Common myeloid progenitor, CD34-positive (primary cell): ENCODE measurements at places on chromosomes 4 and X.

GRCh38 chr4:1890979-1891570 lies 19.9 kb downstream of the NSD2 start:
- DNase-seq, result no peak

- DNase-seq, result peak; percentile 44
Measured at GRCh38 chrX:72110051-72110875, 21.5 kb downstream of the RTL5 start.

DNA sequence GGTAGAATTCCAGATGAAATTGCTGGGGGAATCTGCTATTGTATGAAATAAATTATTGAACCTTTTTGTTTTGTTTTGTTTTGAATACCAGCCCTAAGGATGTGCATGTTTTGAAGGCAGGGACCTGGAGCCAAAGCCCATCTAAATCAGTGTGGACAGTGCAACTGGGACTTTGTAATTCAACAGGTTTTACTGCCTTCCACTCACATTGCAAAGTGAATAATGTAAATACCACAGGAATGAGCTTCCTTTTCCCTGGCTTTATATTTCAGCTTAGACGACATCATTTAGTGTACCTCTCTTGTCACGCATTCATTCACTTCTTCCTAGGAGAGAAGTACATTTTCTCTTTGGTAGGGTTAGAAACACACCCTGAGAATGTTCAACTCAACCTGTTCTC lies 795.0 kb downstream of the CENPC start:
- DNase-seq, result no peak

GRCh38 chr4:176376032-176376614 lies 56.4 kb downstream of the SPCS3 start:
- peak; percentile 17 for DNase-seq

GRCh38 chr4:159856451-159856850 lies 753.6 kb downstream of the RAPGEF2 start:
- DNase-seq, result no peak

DNA sequence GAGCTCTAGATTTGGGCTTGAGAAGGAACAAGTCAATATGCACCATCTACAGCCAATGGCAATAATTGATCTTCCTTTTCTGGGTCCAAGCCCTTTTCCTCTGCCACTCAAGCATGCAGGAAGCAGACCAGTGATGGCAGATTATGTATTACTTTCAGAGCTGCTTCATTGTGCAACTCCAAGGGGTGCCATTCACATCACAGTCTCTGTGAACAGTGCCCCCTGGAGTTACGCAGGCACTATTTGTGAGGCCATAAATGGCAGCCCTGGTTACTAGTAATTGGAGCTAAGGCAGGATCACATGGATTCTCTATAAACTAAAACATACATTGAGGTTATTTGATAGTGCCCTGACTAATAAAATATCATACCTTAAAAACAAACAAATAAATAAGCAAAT lies 313.4 kb upstream of the SLC7A11 start:
- peak; percentile 5 for DNase-seq

DNA sequence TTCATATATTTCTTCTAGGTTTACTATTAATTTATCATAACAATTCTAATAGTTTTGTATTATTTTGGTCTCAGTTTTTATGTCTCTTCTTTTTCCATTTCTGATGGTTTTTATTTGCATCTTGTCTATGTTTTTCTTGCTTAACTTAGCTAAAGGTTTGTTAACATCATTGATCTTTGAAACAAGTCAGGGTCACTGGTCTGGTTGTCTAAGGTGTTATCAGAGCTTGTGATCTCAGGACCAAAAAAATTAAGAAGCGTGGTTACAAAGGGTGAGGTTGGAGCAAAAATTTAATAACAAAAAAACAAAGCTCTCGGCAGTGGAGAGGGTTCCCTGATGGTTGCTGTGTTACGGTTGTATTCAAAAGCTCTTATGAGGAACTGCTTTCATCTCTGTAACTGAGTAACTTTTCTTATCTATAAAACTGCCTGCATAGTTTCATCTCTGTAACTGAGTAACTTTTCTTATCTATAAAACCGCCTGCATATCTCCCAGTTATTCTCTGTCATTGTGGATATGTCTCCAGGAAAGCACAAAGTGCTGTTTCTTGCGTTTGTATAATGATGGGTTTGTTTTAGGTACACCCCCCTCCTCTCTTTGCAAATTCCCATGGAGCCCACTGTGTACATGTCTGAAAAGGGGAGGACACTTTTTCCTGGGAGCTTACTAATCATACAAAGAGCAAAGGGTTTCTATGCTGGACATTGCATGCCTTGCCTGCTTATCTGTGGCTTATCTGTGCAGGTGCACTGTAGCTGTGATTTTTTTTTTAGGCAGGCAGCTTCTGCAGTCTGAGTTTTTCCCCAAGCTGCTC lies 62.4 kb upstream of the UGT2B15 start:
- peak; percentile 39 for DNase-seq

DNA sequence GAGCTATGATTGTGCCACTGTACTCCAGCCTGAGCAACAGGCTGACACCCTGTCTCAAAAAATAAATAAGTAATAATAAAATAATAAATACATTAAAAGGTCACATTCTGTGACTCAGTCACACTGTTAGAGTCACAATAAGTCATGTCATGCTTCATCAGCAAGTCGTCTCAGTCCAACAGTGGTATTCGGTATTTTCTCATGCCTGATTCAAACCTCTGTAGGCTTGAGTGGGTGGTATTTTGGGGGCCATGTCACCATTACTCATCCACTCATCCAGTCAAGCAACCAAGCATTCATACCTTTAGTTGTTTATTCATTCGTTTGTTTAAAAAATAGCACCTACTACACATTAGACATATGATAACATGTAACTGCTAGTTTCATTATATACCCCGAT lies 46.9 kb downstream of the SUPT20HL2 start:
- no peak for DNase-seq

DNA sequence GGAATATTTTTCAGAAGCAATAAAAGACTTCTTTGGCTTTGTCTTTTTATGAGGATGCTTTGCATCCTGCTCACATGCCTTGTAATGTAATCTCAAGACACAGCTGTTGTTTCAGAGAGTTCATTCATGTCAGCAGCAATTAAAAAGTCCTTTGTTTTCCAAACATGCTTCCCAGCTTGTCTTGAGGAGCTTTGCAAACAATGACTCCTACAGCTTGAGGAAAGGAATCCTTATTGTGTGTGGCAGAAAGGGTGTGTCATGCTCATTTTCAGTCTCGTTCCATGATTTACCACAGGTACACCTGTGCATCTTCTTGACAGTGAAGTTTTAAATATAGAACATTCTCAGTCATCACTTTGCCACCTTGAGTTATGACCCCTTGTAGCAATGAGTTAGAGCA lies 139.2 kb upstream of the AADAT start:
- no peak for DNase-seq

DNA sequence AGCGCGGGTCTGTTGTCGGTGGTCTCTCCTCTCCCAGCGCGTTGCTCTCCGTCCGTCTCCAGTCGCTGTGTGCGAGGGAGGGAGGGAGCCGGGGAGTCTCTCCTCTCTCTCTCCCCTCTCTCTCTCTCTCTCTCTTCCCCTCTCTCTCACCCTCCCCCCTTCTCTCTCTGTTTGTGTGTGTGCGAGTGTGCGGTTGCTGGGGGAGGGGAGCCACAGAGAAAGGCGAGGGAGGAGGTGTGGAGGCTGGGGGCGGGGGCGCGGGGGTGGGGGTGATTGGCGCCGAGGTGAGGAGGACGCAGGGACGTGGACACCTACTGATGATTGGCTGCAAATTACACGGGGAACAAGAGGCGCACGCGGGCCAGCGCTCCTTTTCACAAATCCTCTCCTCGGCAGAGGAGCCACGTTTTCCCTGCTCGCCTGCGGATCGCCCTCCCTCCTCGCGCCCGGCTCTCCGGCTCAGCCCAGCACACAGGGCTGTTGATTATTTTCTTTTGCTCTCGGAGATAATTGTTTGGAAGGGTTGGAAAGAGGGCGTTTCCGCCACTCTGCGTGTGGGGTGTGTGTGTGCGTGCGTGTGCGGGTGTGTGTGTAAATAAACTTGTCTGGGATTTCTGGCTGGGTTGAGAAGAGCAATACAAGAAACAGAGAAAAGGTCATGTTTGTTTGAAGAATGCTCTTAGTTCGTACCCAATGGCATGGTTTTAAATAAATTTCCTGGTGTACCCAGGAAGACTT lies at the start of gene CXXC4:
Gene CXXC4 (minus strand): TSS at position 73 of the 738 bp plus-strand sequence. CDS start 3,092 bp downstream, outside the sequence.
- DNase-seq, result peak; percentile 60

- no peak for DNase-seq
Measured at GRCh38 chr4:39470402-39470801, 11.5 kb downstream of the LIAS start.

- DNase-seq, result no peak
Measured at GRCh38 chr4:149605601-149606378, 209.9 kb downstream of the IQCM start.

- DNase-seq, result no peak
Measured at GRCh38 chrX:6071731-6072130, 156.9 kb downstream of the NLGN4X start.

DNA sequence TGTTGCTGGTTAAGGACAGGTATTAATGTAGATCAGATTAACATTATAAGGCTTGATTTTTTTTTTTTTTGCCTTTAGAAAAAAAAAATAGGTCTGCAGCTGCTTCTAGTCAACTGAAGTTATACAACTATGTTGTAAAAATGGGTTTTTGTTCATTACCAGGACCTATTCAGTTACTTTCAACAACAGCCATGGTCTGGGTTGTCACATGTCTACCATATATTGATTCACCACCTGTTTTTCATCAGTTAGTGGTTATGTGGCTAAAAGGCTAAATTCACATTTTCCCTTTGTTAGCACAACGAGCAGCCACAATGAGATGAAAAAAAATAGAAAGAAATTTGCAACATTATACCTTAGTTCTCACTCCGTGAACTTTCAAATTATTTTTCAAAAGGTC lies 45.5 kb downstream of the GLRB start:
- no peak for DNase-seq

- DNase-seq, result no peak
Measured at GRCh38 chrX:121216641-121217374, 169.4 kb downstream of the GLUD2 start.

- peak; percentile 44 for DNase-seq
Measured at GRCh38 chr4:83240379-83240875, 44.2 kb downstream of the COQ2 start.

GRCh38 chr4:25870081-25870480 lies 7.3 kb upstream of the SEL1L3 start:
- DNase-seq, result no peak
